ENCODE measurements at places on chromosomes 12 and 14. TPM values are rescaled to one million over a fixed set of nuclear protein-coding genes. Genes with fewer than 3 reads are reported as not detected.

The P3H3 gene
- total RNA-seq: 28.8 TPM

The FBXO34 gene
- 37.8 TPM for total RNA-seq

- no peak overlapping the region for H3K4me3 ChIP-seq
- no peak overlapping the region for H3K27ac ChIP-seq
- DNase-seq: no peak
- no peaks in the 10 kb centered on the region for H3K4me1 ChIP-seq
- no peaks in the 10 kb centered on the region for H3K27me3 ChIP-seq
- H3K36me3 ChIP-seq: no peaks in the 10 kb centered on the region
Measured at GRCh38 chr14:28294834-28295440, 471.6 kb upstream of the FOXG1 start.

DNA sequence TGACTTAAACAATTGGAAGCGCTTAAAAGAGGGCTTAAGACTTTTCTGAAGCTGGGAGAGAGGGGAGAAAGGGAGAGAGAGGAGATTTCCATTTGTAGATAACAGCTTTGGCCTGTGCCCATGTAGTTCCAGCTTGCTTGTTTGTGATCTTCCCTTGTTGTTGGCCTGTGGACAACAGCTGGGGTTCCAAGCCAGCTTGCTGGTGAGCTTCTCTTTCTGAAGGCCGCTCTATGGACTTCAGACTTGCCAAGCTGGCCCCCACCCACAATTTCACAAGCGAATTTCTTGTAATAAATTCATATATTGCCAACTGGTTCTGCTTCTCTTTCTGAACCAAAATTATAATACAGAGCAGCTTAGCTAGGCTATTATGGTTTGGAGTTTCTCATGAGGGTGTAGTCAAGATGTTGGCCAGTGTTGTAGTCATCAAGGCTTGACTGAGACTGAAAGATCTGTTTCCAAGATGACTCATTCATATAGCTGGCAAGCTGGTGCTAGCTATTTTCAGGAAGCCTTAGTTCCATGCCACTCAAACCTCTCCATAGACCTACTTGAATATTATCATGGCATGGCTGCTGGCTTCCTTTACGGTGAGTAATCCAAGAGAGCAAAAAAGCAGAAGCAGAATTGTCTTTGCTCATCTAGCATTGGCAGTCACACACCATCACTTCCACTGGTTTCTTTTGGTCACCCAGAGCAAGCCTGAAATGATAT, 89.4 kb downstream of the ATP23 start:
- no peak overlapping the region for H3K27ac ChIP-seq
- no peaks in the 10 kb centered on the region for H3K4me1 ChIP-seq
- DNase-seq: no peak
- no peaks in the 10 kb centered on the region for H3K36me3 ChIP-seq
- no peak overlapping the region for H3K4me3 ChIP-seq
- no peaks in the 10 kb centered on the region for H3K27me3 ChIP-seq

- no peaks in the 10 kb centered on the region for H3K27me3 ChIP-seq
- DNase-seq: no peak
- H3K36me3 ChIP-seq: no peaks in the 10 kb centered on the region
Measured at GRCh38 chr12:107355004-107355565, 261.7 kb upstream of the CRY1 start.

- peaks cover 2% of the 10 kb centered on the region for H3K4me1 ChIP-seq
- H3K27ac ChIP-seq: peak overlapping the region; percentile 80
- no peak overlapping the region for H3K4me3 ChIP-seq
- no peaks in the 10 kb centered on the region for H3K36me3 ChIP-seq
Measured at GRCh38 chr14:89040080-89040459, 215.6 kb downstream of the TTC8 start.

DNA sequence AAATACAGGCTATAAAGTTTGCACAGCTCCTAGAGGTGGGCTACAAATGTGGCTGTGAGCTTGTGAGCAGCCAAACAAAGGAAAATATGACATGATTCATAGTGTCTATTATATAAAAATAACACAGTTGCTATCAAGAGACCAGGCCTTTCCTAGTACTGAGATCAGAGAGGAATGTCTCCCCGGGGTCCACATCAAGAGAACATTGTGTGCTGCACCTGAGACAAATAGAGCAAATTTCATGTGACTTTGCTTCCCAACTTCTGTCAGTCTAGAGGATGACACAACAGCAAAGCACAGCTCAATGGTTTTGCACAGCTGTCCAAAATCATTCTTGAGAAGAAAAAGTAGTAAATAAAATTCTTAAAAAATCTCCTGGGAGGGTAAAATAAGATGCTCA, 297.5 kb upstream of the PRKD1 start:
- no peaks in the 10 kb centered on the region for H3K36me3 ChIP-seq
- no peak overlapping the region for H3K4me3 ChIP-seq
- H3K27ac ChIP-seq: no peak overlapping the region

DNA sequence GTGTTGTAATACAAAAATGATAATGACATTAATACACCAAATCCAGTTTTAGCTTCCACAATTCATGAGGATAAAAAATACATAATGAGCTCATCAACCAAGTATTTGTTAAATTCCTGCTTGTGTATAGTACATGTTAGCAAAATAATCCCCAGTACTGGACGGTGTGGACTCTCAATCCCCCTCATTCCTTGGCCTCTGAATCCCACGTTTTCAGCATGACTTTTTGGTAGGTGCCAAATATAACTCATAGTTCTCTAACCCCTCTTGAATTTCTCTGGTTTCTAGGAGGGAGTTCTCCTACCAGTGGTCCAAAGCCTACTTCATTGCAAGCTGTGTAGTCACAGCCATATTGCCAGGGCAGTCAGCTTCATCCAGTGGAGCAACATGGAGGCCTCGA, 41.4 kb upstream of the EPS8 start:
- H3K27ac ChIP-seq: no peak overlapping the region
- H3K4me1 ChIP-seq: no peaks in the 10 kb centered on the region
- no peaks in the 10 kb centered on the region for H3K36me3 ChIP-seq
- no peaks in the 10 kb centered on the region for H3K27me3 ChIP-seq
- DNase-seq: no peak
- H3K4me3 ChIP-seq: no peak overlapping the region

- H3K36me3 ChIP-seq: no peaks in the 10 kb centered on the region
- H3K27ac ChIP-seq: no peak overlapping the region
- H3K4me3 ChIP-seq: no peak overlapping the region
- DNase-seq: no peak
- H3K4me1 ChIP-seq: no peaks in the 10 kb centered on the region
Measured at GRCh38 chr12:39831587-39832315, 212.1 kb upstream of the ABCD2 start.

DNA sequence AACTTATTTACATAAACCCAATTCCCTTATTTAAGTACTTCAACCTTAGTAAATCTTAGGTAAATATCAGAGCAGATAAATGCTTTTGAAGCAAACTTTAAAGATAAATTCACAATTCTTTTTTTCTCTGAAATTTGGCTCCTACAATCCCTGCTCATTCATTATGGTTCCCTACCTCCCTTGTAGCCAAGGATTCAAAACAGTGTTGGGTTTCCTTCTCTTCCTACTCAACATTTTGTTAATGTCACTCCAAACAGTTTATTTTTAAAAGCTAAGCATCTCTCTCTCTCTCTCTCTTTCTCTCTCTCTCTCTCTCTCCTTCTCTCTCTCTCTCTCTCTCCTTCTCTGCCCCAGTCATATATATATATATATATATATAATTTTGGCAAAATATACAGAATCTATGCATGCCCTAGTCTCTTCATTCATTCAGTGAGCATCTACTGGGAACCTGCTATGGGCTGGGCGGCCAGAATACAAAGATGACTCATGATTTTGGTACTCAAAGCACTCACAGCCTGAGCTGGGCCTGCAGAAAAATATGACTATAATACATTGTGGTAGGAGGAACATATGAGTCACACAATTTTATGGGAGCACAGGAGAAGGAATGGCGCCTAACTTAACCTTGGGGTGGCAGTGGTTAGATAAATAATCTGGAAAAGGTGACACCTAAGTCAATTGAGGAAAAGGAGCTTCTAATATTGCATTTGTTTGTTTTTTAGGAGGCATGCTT, 123.7 kb upstream of the DHRS4 start:
- H3K36me3 ChIP-seq: no peaks in the 10 kb centered on the region
- H3K4me1 ChIP-seq: no peaks in the 10 kb centered on the region
- no peak overlapping the region for H3K4me3 ChIP-seq
- DNase-seq: peak; percentile 5
- no peak overlapping the region for H3K27ac ChIP-seq

- H3K27ac ChIP-seq: no peak overlapping the region
- H3K4me1 ChIP-seq: no peaks in the 10 kb centered on the region
- H3K27me3 ChIP-seq: no peaks in the 10 kb centered on the region
Measured at GRCh38 chr14:102234331-102235264, 70.4 kb downstream of the MOK start.

- no peak overlapping the region for H3K4me3 ChIP-seq
- H3K27me3 ChIP-seq: no peaks in the 10 kb centered on the region
- H3K36me3 ChIP-seq: no peaks in the 10 kb centered on the region
- no peaks in the 10 kb centered on the region for H3K4me1 ChIP-seq
- DNase-seq: peak; percentile 40
- no peak overlapping the region for H3K27ac ChIP-seq
Measured at GRCh38 chr12:39103552-39104165, 198.3 kb upstream of the CPNE8 start.

DNA sequence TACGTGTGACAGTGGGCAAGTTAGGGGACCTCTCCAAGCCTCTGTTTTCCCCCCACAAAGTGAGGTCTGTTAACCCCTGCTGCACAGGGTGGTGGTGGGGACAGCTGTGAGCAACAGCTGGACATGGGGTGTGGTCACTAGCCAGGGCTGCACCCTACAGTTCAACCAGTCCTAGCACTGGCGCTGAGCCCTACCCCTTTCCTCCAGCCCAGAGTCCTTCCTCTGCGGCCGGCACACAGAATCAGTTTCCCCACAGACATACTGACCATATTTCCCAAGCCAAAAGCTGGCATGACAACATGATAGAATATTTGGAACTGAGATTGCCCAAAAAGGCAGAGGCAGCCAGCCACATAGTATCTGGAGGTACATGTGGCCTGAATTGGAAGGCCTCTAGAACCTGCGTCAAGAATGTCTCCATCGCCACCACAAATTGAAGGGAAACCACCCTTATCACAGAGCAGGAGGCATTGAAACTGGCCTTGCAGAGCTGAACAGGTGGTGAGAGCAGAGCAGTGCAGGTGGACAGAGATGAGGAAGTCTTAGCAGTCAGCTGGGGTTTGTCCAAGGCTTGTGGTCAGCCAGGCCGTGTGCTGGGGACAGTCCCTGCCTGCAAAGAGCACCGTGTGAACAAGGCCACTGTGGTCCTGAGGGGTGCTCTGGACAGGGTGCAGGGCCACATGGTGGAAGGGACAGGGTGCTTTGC, 21.2 kb downstream of the DEGS2 start:
- no peaks in the 10 kb centered on the region for H3K4me1 ChIP-seq
- no peak overlapping the region for H3K27ac ChIP-seq
- no peak overlapping the region for H3K4me3 ChIP-seq
- H3K36me3 ChIP-seq: no peaks in the 10 kb centered on the region

- no peak for DNase-seq
- no peaks in the 10 kb centered on the region for H3K27me3 ChIP-seq
- no peak overlapping the region for H3K4me3 ChIP-seq
- H3K27ac ChIP-seq: no peak overlapping the region
Measured at GRCh38 chr12:53551889-53552291, 44.6 kb upstream of the NPFF start.

DNA sequence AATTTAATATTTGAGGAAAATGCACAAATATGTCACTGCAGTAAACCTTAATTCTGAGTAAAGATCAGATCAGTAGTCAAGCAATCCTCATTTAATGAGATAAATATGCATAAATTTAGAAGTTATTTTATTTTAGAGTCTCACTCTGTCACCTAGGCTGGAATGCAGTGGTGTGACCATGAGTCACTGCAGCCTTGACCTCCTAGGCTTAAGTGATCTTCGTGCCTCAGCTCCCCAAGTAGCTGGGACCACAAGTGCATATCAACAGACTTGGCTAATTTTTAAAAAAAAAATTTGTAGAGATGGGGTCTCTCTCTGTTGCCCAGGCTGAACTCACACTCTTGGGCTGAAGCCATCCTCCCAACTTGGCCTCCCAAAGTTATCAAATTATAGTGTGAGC, 41.3 kb downstream of the LMO3 start:
- no peaks in the 10 kb centered on the region for H3K4me1 ChIP-seq
- no peak overlapping the region for H3K4me3 ChIP-seq
- DNase-seq: no peak
- no peaks in the 10 kb centered on the region for H3K27me3 ChIP-seq
- H3K27ac ChIP-seq: no peak overlapping the region

GRCh38 chr14:83173687-83174086, 1640.0 kb upstream of the SEL1L start:
- DNase-seq: no peak
- no peaks in the 10 kb centered on the region for H3K4me1 ChIP-seq
- H3K36me3 ChIP-seq: no peaks in the 10 kb centered on the region
- no peak overlapping the region for H3K27ac ChIP-seq

DNA sequence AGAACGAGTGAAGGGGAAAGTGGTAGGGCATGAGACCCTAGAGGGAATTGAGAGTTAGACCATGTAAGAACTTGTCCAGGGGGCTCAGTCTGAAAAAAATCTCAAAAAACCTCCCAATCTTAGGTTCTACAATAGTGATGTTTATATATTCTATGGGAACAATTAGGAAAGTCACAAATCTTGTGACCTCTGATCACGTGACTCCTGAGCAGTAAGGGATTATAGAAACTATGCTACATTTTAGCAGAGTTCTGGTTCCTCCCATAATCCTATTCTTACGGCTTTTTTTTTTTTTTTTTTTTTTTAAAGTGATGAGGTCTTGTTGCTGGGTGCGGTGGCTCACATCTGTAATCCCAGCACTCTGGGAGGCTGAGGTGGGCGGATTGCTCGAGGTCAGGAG, 5.8 kb downstream of the ADCK1 start:
- no peaks in the 10 kb centered on the region for H3K36me3 ChIP-seq
- H3K27me3 ChIP-seq: no peaks in the 10 kb centered on the region
- no peaks in the 10 kb centered on the region for H3K4me1 ChIP-seq
- H3K27ac ChIP-seq: no peak overlapping the region
- no peak overlapping the region for H3K4me3 ChIP-seq

GRCh38 chr12:57129889-57130288, 1.6 kb downstream of the LRP1 start:
- H3K36me3 ChIP-seq: no peaks in the 10 kb centered on the region
- no peaks in the 10 kb centered on the region for H3K4me1 ChIP-seq

GRCh38 chr14:22506778-22507351, 82.2 kb downstream of the DAD1 start:
- H3K27ac ChIP-seq: no peak overlapping the region
- no peaks in the 10 kb centered on the region for H3K27me3 ChIP-seq
- H3K4me3 ChIP-seq: no peak overlapping the region

- DNase-seq: no peak
- H3K27me3 ChIP-seq: no peaks in the 10 kb centered on the region
- no peaks in the 10 kb centered on the region for H3K4me1 ChIP-seq
- H3K27ac ChIP-seq: no peak overlapping the region
- H3K36me3 ChIP-seq: no peaks in the 10 kb centered on the region
Measured at GRCh38 chr12:63301311-63301710, 150.3 kb upstream of the AVPR1A start.

- H3K4me1 ChIP-seq: no peaks in the 10 kb centered on the region
- no peaks in the 10 kb centered on the region for H3K27me3 ChIP-seq
- H3K27ac ChIP-seq: no peak overlapping the region
- no peak overlapping the region for H3K4me3 ChIP-seq
Measured at GRCh38 chr12:64631197-64631596, 20.9 kb downstream of the RASSF3 start.
